ENCODE measurements at places on chromosomes 12 and 14.

GRCh38 chr14:88198446-88198845 lies 124.6 kb downstream of the KCNK10 start:
- no peaks in the 10 kb centered on the region for H3K4me1 ChIP-seq
- H3K27ac ChIP-seq = no peak overlapping the region
- DNase-seq = no peak
- H3K27me3 ChIP-seq = peaks cover 58% of the 10 kb centered on the region
- peaks cover 1% of the 10 kb centered on the region for H3K36me3 ChIP-seq

DNA sequence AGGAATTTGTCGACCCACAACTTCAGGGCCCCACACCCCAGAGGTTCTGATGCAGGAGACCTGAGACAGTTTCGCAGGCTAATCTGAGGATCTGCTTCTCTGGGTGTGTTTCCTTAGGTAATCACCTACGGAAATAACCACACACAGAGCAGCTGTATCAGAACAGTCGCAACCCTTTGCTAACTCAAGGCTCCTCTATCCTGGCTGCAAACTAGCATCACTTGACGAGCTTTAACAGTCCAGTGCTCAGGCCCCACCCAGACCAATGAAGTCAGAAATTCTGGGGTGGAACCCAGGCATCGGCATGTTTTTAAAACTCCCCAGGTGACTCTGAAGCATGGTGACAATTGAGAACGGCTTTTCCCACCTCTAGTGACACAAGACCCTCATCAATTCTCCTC lies 20.7 kb downstream of the SLC7A7 start:
- DNase-seq = no peak
- H3K27ac ChIP-seq = no peak overlapping the region
- H3K4me1 ChIP-seq = no peaks in the 10 kb centered on the region
- H3K36me3 ChIP-seq = no peaks in the 10 kb centered on the region
- no peak overlapping the region for H3K4me3 ChIP-seq

DNA sequence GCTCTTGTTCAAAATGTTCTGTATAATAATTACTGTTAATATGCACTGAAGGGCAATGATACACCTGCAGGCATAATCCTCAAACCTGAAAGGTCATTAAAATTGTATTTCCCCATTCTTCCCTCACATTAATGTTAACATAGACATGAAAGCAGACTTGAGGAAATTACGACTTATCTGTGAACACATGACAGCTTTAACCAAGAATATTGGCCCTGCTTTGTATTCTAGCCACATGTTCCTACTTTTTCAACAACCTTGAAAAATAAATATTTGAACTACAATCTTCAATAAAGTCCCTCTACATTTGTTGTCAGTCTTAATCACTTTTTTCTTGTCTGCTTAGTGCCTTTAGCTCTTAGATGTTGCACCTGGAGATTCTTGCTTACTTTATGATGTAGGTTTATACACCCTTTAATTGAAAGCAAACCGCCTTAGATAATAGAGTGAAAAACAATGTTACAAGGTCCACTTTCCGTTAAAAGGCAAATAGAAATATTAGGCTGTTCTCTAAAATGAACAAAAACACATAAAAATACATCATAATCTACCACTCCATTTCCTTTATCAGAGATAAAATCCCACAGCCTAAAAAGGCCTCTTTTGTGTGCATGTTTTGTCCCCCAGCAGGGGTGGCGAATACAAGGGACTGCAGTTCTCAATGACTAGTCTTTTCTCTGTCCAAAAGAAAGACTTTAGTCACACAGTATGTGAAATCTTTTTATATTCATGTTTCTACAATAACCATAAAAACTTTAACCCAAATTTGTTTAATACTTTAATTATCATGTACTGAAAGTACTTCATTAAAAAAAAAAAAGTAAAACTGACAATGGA lies 55.9 kb downstream of the ZFC3H1 start:
- H3K27me3 ChIP-seq = no peaks in the 10 kb centered on the region
- DNase-seq = no peak
- H3K4me1 ChIP-seq = no peaks in the 10 kb centered on the region
- peaks cover 50% of the 10 kb centered on the region for H3K36me3 ChIP-seq
- no peak overlapping the region for H3K4me3 ChIP-seq

- no peak overlapping the region for H3K27ac ChIP-seq
- H3K27me3 ChIP-seq = no peaks in the 10 kb centered on the region
- H3K4me1 ChIP-seq = peaks cover 68% of the 10 kb centered on the region
- H3K36me3 ChIP-seq = peaks cover 10% of the 10 kb centered on the region
- H3K4me3 ChIP-seq = no peak overlapping the region
Observed at GRCh38 chr12:104632724-104633201, 176.0 kb downstream of the CHST11 start.

DNA sequence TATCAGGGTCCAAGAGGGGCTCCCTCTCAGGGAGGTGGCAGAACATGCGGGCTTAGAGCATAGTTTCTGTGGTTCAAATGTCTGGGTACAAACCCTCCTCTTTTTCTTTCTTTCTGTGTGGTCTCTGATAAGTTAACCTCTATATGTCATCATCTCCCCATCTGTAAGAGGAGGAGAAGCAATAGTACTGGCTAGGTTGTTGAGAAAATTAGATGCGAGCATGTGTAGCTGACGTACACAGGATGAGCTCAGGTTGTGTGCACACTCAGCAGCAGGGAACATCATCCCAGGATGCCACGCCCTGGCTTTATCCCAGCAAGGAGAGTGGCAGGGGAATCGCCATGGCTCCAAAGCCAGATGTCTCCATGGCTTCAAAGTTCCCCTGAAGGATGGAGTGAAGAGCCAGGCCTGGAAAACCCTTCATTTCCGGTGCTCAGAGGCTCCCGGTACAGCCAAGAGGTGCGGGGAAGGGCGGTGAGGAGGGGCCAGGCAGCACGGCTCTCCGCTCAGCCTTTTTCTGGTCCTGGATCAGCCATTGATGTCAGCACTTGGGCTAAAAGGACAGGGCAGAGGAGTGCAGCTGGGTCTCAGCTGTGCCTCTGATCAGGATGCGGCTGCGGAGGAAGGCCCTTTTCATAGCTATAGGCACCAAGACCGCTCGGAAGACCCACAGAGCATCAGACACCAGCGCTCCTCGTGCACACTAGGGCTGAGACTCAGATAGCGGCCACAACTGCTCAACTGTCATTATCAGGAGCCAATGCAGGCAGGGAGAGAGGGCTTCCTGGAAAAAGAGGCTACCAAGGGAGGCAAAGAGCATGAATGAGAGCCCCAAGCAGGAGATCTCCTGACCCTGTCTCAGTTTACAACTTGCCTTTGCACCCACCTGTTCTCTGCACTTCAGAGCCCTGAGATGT lies 41.5 kb downstream of the ARL6IP4 start:
- peaks cover 8% of the 10 kb centered on the region for H3K4me1 ChIP-seq
- H3K4me3 ChIP-seq = no peak overlapping the region
- no peaks in the 10 kb centered on the region for H3K27me3 ChIP-seq
- no peak overlapping the region for H3K27ac ChIP-seq
- no peaks in the 10 kb centered on the region for H3K36me3 ChIP-seq
